ENCODE measurements at places on chromosomes 5 and 9.

DNA sequence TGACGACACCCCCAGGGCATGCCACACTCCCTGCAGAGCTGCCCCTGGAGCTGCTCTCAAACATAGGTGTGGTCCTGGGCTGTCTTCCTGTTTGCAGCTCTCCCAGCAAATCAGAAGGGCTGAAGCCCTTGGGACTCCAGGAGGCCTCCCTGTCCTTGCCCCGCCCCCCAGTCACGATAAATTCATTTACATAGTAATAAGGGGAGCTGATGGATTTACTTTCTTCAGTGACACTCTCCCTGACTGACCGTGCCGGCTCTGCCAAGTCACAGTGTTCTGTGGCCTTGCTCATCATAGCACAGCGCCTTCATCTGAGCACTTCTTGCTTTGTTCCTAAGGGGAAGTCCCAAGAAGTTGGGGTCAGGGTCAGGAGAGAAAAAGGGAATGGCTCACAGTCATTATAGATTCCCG is 121.4 kb downstream of the ENC1 start:
- DNase-seq, result no peak

GRCh38 chr5:107968998-107969397 is 298.3 kb upstream of the EFNA5 start:
- DNase-seq, result no peak

GRCh38 chr9:36346569-36346968 is 53.5 kb downstream of the RNF38 start:
- DNase-seq, result no peak

- no peak for DNase-seq
Measured at GRCh38 chr9:68981789-68982188, 32.1 kb downstream of the PRKACG start.

GRCh38 chr5:38692346-38692745 is 135.9 kb upstream of the LIFR start:
- no peak for DNase-seq

GRCh38 chr5:57437976-57438805 is 44.4 kb downstream of the ACTBL2 start:
- DNase-seq, result no peak

GRCh38 chr5:10724781-10725507 is 36.1 kb downstream of the DAP start:
- no peak for DNase-seq

- DNase-seq, result no peak
Measured at GRCh38 chr5:128135286-128135685, 51.7 kb downstream of the SLC12A2 start.

GRCh38 chr9:106859957-106860720 is 2.8 kb upstream of the ZNF462 start:
- DNase-seq, result no peak

DNA sequence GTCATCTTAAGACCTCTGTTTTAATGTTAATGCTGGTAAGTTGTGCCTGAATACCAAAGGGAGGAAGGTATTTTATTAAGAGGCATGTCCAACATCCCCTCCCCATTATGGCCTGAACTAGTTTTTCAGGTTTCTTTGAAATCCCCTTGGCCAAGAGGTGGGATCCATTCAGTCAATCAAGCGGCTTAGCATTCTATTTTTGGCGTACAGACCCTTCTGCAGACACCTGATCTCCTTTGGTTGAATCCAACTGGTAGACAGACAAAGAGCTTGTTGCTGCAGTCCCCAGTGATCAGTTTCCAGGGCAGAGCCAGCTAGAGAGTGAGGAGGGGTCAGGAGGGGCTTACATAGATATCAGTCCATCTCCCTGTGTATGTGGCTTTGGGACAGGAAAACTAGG is 7.9 kb upstream of the KCNMB1 start:
- no peak for DNase-seq

GRCh38 chr9:19498015-19498414 is 89.2 kb downstream of the ACER2 start:
- DNase-seq, result no peak

- no peak for DNase-seq
Measured at GRCh38 chr9:91903126-91903911, 46.7 kb downstream of the ROR2 start.

Data from effector memory CD8-positive, alpha-beta T cell (primary cell).